Activated CD4-positive, CD25-positive, alpha-beta regulatory T cell treated with anti-CD3 and anti-CD28 coated beads, Interleukin-2, amount 50 U/mL, for 24 hours (primary cell): ENCODE measurements at places on chromosomes 5 and 9.

DNA sequence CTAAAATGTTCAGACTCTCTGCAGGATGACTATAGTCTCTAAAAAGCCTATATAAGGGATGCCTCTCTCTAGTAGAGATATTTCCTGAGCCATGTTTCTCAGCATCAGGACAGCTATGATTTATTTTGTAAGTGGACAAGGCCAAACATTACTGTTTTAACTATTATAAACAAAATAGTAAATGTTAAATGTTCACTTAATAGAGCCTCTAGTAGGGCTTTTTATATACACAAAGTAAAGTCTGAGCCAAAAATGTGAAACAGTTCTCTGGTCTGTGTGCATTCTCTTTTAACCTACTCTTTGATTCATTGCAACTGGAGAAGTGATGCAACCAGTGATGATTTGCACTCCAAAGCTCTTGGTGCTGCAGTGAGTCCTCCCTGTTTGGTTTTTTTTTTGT is 220.5 kb downstream of the GDNF start:
- ATAC-seq = no peak

- no peak for ATAC-seq
These were observed 889 bp upstream of the ADAMTS12 start for GRCh38 chr5:33892620-33893137.

DNA sequence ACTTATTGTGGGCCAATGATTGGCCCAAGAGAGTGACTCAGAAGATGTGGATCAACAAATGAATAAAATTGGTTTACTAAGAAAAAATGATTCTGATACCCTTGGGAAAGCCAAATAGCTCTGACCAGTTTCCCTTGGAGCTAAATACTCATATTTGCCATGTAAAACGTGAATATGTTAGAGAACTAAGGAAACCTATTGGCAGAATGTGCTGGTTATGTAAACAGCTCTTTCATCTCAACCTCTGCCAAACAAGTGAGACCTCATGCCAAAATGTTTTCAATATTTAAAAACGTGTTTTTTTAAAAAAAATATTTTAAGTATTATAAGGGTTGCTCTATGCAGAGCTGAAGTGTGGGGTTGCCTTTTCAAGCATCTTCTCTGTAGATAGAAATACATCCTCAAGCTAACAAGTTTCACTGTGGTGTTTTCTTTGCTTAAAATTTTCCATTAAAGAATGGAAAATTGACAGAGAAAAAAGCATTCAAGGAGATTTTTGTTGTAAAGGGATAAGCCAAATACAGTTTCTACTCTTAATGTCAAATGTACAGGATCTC is 186.9 kb upstream of the TUT7 start:
- ATAC-seq = no peak

GRCh38 chr9:126117631-126118030 is 209.0 kb upstream of the MVB12B start:
- no peak for ATAC-seq

DNA sequence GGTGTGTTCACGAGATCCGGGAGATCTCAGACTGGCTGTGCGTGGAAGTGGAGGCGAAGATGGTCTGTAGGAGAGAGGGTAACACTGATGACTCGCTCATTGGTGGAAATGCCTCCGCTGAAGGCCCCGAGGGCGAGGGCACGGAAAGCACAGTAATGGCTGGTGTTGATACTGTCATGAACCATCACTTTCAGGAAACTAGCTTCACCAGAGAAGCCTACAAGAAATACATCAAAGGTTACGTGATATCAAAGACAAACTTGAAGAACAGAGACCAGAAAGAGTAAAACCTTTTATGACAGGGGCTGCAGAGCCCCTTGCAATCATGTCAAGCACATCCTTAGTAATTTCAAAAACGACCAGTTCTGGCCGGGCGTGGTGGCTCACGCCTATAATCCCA is 265.7 kb downstream of the GOLPH3 start:
- ATAC-seq = no peak

- no peak for ATAC-seq
These were observed 90.8 kb downstream of the SLF1 start for GRCh38 chr5:94709277-94709676.

- ATAC-seq = no peak
These were observed 28.1 kb downstream of the ACSL6 start for GRCh38 chr5:131983244-131983771.

DNA sequence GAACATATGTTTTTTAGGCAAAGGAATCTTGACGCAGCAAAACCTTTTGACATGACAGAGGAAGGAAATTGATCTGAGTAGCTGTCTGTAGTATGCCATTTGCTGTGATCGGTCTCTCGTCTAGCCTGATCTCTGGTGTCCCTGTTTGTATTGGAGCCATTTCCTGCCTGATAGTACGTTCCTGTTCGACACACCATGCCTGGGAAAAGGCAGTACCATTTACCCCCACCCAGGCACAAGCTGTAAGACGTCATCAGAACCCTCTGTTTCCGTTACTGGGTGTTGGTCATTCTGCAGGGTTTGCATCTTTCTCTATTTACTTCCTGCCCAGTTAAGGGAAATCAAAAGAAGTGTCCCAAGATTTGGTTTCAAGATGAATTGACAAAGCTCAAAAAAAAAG is 129.7 kb downstream of the CEMIP2 start:
- ATAC-seq = peak; percentile 17

DNA sequence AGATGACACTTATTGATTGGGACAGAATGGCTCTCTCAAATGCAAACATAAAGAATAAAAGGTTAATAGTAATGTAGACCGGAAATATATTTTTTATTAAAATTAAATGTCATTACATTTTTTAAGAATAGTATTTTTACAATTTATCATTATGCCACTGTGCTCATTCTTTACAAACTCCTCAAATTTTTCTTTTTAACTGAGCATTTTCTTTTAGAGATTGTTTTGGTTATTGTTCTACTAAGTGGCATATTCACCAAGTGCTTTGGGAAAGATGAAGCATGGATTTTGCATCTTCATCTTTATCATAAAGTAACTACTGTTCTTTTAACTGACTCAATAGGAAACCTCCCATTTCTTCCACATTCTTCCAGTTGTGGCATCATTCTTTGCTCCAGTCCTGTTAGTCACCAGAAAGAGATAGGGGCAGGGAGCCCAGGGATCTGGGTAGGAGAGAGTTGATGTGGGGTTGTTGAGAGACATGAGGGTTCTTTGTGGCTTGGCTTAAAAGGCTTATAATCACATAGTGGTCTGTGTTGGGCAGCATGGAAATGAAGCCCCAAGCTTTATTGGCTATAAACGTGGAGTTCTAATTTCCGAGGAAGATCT is 69.8 kb downstream of the SYK start:
- ATAC-seq = no peak

DNA sequence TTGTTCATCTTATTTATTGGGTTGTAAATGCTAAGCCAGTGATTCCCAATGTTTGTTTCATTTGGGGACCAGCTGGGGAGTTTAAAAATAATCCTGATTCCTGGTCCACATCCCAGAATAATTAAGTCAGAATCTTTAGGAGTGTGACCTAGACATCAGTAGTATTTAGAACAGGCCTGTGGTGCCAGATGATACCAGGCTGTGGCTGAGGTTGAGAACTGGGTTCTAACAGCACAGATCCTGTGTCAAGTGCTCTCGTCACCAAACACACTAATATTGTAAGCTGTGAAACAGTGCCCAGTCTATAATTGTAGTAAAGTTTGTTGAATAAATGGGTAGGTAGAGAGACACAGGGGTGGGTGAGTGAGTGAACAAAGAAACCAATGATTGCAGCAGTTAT is 172.1 kb upstream of the PPP1R2B start:
- ATAC-seq = no peak

GRCh38 chr9:77811832-77812231 is 163.7 kb upstream of the GNA14 start:
- ATAC-seq = no peak

DNA sequence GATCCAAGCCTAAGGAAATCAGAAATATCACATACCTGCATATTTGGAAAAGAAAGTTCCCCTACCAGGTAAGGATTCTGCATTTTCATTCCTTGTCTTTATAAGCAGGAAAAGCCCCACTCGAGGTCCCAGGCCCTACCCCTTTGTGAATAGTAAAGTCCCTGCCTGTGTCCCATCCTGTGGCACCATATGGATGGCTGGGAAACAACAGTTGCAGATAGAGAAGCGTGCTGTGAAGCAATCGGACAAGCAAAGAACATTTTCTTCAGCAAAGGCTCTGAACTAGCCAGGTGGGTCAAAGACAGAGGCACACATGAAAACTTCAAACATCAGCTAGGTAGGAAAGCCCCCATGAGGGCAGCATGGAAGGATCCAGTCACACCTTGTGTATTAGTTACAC is 169.3 kb downstream of the NR2F1-AS1 start:
- ATAC-seq = no peak

DNA sequence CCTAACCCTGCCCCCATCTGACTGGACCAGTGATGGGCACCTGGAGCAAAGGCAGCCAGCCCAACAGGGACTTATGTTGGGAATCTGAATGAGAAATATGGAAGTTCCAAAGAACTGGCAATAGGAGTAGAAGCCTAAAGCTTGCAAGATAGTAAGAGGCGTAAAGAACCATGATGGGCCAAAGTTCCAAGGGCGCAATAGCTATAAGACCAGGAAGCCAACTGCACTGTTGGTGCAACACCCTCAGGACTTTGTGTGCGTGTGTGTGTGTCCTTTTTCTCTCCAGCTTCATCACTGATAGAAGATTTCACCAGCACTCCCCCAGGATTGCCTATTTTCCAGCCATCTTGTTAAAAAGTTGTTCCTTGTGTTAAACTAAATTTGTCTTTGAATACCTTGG is 92.8 kb downstream of the ZNF608 start:
- no peak for ATAC-seq

DNA sequence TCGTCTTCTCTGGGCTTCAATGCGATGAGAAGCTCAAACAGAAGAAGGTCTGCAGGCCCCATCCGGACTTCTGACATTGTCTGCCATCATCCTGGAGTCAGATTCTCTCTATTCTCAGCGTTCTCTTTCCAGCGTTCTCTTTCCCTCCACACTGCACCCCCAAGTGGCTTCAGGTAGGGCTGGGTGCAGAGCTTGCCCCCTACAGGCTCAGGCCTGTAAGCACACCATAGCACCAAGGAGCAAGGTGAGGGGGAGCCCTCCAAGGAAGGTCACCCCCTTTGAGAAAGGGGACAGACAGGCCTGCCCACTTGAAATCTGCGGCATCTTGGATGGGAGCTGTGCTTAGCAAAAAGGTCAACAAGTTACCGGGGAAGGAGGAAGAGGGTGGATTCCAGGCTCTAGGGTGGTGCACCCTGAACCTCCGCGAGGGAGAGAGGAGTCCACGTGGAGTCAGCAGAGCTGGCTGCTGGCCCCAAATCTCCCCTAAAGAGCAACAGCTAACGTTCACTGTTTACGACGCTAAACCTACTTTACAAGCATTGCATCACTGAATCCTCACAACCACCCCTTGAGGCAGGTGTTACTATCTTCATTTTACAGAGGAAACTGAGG is 27.5 kb downstream of the GPX3 start:
- peak; percentile 56 for ATAC-seq

DNA sequence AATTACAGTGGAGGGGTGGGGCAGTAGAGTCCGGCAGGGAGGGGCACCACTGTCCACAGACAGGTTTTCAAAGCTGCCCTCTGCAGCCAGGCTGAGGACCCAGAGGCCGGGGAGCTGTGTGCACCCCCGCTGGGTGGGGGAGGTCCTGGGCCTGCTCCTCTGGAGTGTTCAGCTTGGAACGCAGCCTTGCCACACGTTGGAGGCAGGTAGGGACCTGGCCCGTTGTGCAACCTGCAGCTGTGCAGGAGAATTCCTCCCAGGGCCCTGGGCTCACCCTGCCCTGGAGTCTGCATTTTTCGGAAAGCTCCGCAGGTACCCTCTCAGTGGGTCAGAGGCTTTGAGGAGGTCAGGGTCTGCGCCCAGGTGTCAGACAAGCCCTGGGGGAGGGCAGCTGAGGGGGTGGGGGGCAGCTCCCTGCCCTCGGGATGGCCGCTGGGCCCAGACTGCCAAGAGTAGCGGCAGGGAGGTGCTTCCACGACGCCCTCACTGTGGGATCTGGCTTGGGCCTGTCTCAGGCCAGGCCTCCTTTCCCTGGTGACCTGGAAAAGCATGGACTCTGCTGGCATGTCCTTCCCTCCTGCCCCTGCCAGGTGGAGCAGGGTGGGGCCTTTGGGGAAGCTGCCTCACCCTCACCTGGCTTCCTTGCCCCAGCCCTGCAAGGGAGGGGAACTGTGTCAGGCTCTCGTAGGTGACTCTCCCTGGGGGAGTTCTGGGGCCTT is 29.5 kb downstream of the RXRA start:
- ATAC-seq = no peak

DNA sequence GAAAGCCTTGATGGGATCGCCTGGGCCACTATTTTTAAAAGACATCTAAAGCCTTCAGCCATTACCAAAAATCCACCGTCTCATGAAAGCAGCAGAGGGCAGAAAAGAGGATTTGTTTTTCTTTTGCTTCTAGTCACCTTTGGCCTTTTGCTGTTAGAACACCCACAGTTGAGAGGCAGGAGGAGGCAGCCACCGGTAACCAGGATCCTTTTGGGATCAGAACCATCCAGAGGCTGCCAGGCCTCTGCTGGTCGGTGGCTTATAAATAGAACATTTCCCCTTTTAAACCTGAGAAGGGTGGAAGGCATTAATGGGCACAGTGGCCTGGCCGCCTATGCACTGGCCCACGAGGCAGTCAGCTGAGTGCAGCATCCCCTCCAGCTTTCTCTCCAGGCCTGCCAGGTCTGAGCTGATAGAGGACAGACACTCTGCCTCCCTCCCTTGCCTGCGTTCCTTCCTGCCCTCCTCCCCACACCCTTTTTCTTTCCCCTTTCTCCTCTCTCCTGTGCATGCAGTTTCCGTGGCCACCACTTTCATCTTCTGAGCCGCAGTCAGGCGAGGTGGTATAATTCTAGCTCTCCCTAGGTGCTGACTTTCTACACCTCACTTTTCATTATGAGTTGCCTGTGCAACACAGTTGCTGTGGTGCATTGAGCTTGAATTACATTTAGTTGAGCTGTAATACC is 253.4 kb downstream of the ARHGAP26 start:
- ATAC-seq = peak; percentile 60

GRCh38 chr5:172502410-172502809 is 48.1 kb upstream of the SH3PXD2B start:
- ATAC-seq = no peak

- ATAC-seq = no peak
These were observed 179.7 kb upstream of the HAPLN1 start for GRCh38 chr5:83900306-83900705.

GRCh38 chr9:112970939-112971338 is 41.1 kb downstream of the ZNF883 start:
- no peak for ATAC-seq

GRCh38 chr5:35904443-35905132 is 33.8 kb downstream of the CAPSL start:
- peak; percentile 82 for ATAC-seq

DNA sequence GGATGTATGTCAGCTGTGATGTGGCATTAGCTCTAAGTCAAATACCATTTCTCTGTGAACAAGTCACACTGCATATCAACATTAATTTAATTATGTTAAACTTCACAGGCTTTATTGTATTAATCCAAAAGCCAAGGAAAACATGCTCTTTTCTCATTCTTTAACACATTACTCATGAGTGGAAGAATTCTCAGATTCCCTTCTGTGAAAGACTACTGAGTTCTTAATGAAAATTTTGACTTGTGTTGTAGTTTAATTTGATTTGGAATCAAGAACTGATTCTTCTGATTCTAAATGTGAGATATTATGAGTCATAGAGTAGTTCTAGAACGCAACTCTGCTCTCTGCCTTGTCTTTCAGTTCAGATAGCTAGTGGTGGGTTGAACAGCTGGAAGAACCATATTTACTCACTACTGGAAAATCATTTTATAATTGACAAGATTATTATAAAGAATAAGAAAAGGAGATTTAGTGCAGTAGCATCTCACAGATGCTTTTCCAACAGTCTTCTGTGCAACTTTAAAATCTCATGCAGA is 90.6 kb downstream of the VCAN start:
- no peak for ATAC-seq
